ENCODE measurements at places on chromosomes 4 and X. TPM values are rescaled to one million over a fixed set of nuclear protein-coding genes. Genes with fewer than 3 reads are reported as not detected.

GRCh38 chr4:81527115-81527514 lies 55.4 kb upstream of the RASGEF1B start:
- no peaks in the 10 kb centered on the region for H3K27me3 ChIP-seq
- H3K4me3 ChIP-seq: no peak overlapping the region

DNA sequence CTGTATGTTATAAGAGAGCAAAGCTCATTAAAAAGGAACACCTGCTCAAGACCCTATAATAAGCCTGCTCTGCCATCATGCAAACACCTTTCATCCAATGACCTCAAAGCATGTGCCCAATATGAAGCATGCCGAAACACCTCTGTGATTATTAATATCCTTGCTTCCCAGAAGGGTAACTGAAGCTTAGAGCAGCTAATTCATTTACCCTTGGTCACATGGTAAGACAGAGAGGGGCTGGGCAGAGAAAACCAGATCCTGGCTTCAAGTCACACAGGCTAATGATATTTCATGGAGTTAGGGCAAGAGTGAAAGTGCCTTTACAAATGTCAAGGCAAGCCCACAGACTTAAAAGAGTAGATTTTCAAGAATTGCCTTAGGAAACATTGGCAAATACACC lies 5.6 kb downstream of the AMOT start:
- no peak for DNase-seq
- peaks cover 3% of the 10 kb centered on the region for H3K36me3 ChIP-seq
- H3K4me3 ChIP-seq: no peak overlapping the region
- no peak overlapping the region for H3K27ac ChIP-seq
- peaks cover 12% of the 10 kb centered on the region for H3K4me1 ChIP-seq

DNA sequence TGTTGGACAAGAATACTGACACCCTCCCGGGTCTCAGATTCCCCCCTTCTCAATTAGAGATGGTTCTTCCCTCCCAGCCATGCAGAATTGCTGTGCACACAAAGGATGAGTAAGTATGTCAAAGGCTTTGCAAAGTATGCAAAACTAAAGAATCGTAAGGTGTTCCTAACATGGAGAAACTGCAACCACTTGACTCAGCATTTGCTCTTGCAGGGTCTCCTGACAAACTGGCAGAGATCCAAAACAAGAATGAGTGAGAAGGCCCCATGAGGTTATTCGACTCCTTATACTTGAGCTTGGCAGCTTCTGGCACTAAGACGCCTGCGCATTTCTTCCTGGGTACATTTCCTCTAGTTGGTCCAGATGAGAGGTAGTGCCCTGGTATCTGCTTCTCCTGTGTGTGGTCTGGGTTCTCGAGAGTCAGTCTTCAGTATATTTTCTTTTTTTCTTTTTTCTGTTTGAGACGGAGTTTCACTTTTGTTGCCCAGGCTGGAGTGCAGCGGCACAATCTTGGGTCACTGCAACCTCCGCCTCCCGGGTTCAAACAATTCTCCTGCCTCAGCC lies 8.2 kb downstream of the FAM184B start:
- no peaks in the 10 kb centered on the region for H3K27me3 ChIP-seq
- H3K4me1 ChIP-seq: no peaks in the 10 kb centered on the region
- H3K36me3 ChIP-seq: no peaks in the 10 kb centered on the region
- no peak overlapping the region for H3K4me3 ChIP-seq

- no peaks in the 10 kb centered on the region for H3K4me1 ChIP-seq
- no peak for DNase-seq
- no peak overlapping the region for H3K4me3 ChIP-seq
- H3K36me3 ChIP-seq: peaks cover 6% of the 10 kb centered on the region
- H3K27ac ChIP-seq: no peak overlapping the region
Observed at GRCh38 chrX:45735571-45735970, 534.9 kb upstream of the DIPK2B start.

DNA sequence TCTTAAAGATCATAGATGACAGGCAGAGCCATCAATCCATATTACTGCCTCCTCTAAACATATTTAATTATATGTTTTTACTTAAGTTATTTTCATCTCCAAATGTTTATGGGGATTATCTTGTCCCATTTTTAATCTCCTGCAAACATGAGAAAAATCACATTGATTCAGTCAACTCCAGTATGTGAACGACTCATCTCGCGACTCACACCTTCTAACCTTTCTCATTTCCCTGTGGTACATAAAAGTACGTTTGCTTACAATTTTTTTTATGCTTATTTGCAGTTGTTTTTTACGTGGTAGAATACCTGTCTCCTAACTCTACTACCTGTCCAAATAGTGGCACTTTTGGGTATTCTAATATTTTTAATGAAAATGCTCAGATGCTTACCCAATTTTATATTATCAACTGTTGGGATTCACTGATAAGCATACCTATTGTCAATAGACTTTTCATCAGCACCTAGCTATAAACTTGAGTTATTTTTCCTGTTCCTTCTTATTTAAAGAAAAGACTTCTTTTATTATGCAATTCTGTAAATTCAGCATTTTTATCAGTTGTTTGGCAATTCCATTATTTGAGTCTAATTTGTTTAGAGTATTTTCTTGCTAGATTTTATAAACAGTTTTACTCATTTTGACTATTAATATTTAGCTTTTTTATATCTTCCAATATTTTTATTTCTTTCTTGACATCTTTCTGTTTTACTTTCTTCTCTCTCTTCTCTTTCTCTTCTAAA lies 276.6 kb downstream of the ANK2 start:
- H3K27ac ChIP-seq: no peak overlapping the region
- no peak for DNase-seq
- peaks cover 2% of the 10 kb centered on the region for H3K36me3 ChIP-seq
- no peaks in the 10 kb centered on the region for H3K27me3 ChIP-seq

GRCh38 chr4:57194068-57194611 lies 84.0 kb upstream of the IGFBP7 start:
- no peaks in the 10 kb centered on the region for H3K27me3 ChIP-seq
- H3K4me3 ChIP-seq: peak overlapping the region; percentile 29
- peak; percentile 67 for DNase-seq
- H3K4me1 ChIP-seq: peaks cover 19% of the 10 kb centered on the region

- peak overlapping the region; percentile 45 for H3K4me3 ChIP-seq
- H3K4me1 ChIP-seq: peaks cover 8% of the 10 kb centered on the region
- H3K27me3 ChIP-seq: no peaks in the 10 kb centered on the region
- DNase-seq: no peak
- no peaks in the 10 kb centered on the region for H3K36me3 ChIP-seq
Observed at GRCh38 chrX:17549107-17549651, 174.2 kb downstream of the NHS start.

DNA sequence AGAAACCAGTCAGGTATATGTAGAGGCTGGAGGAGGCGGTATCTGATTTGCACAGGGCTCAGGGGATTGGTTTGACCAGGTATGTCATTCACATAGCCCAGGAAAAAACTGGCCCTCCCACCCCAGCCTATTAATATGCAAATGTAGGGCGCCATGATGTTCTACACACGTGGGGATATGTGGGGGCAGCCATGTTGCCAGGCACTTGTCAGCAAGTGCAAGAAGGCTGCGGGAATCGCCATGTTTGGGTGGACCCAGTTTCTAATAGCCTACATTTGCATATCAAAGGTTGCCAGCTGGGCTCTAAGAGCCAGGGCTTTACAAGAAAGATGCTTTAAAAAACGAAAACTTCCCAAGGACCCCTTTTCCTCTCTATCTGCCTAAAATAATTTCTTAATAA lies 335.1 kb downstream of the SMARCA1 start:
- no peak overlapping the region for H3K4me3 ChIP-seq
- H3K27me3 ChIP-seq: no peaks in the 10 kb centered on the region
- H3K27ac ChIP-seq: no peak overlapping the region
- peaks cover 5% of the 10 kb centered on the region for H3K4me1 ChIP-seq
- DNase-seq: peak; percentile 80

Gene ZC4H2
- total RNA-seq: 32.4 TPM

GRCh38 chr4:120132935-120133334 lies 66.3 kb upstream of the MAD2L1 start:
- H3K4me1 ChIP-seq: no peaks in the 10 kb centered on the region
- H3K27ac ChIP-seq: no peak overlapping the region
- no peaks in the 10 kb centered on the region for H3K36me3 ChIP-seq
- no peaks in the 10 kb centered on the region for H3K27me3 ChIP-seq

DNA sequence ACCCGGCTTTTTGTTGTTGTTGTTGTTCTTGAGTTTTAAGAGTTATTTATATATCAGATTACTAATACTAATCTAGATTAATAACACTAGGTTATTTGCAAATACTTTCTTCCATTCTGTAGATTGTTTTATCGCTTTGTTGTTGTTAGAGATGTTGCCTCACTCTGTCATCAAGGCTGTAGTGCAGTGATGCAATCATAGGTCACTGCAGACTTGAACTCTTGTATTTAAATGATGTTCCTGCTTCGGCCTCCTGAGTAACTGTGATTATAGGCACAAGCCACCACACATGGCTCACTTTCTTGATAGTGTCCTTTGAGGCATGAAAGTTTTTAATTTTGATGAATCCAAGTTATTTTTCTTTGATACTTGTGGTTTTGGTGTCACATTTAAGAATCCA lies 129.0 kb downstream of the VSIG4 start:
- no peak overlapping the region for H3K4me3 ChIP-seq
- no peaks in the 10 kb centered on the region for H3K4me1 ChIP-seq
- DNase-seq: no peak
- H3K27ac ChIP-seq: no peak overlapping the region

DNA sequence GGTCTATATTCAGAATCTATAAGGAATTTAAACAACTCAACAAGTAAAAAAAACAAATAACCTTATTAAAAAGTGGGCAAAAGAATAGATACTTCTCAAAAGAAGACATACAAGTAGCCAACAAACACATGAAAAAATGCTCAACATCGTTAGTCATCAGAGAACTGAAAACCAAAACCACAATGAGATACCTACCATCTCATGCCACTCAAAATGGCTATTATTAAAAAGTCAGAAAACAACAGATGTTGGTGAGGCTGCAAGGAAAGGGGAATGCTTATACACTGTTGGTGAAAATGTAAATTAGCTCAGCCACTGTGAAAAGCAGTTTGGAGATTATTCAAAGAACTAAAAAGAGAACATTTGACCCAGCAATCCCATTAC lies 201.6 kb downstream of the QDPR start:
- no peaks in the 10 kb centered on the region for H3K4me1 ChIP-seq
- no peak for DNase-seq
- H3K27ac ChIP-seq: no peak overlapping the region
- H3K36me3 ChIP-seq: no peaks in the 10 kb centered on the region

DNA sequence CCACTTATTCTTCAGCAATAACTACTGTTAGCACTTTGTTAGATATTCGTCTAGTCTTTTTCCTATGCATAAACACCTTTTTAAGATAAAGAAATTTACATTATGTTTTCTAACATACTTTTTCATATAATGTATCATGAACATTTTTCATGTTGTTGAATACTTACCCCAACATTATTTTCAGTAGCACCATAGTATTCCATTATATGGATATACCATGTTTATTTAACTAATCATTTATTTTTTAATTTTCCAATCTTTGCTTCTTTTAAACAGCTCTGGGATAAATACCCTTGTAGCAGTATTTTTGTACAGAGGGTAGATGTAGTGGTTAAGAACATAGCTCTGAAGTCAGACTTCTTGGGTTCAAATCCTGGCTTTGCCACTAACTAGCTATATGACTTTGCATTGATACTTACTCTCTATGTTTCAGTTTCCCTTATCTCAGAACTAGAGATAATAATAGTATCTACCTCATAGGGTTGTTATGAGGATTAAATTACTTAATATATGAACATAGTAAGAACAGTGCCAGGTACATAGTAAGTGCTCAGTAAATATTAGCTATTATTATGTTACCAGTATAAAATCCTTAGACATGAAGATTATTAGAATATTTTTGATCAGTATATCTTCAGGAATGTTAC lies 11.3 kb downstream of the EXOC1 start:
- H3K4me1 ChIP-seq: no peaks in the 10 kb centered on the region
- no peak for DNase-seq
- H3K27ac ChIP-seq: no peak overlapping the region

Gene SPANXA2
- not detected for total RNA-seq

GRCh38 chr4:69754926-69755580 lies 5.4 kb downstream of the SULT1B1 start:
- H3K27me3 ChIP-seq: no peaks in the 10 kb centered on the region
- H3K27ac ChIP-seq: no peak overlapping the region
- H3K4me1 ChIP-seq: no peaks in the 10 kb centered on the region
- H3K4me3 ChIP-seq: no peak overlapping the region

Gene DLG3
- total RNA-seq: 71.2 TPM

Gene CYP4V2
- 1.6 TPM for total RNA-seq

Gene STBD1
- total RNA-seq: 1.1 TPM

Data from H9 (cell line).